ENCODE measurements at places on chromosomes 3 and 15.

DNA sequence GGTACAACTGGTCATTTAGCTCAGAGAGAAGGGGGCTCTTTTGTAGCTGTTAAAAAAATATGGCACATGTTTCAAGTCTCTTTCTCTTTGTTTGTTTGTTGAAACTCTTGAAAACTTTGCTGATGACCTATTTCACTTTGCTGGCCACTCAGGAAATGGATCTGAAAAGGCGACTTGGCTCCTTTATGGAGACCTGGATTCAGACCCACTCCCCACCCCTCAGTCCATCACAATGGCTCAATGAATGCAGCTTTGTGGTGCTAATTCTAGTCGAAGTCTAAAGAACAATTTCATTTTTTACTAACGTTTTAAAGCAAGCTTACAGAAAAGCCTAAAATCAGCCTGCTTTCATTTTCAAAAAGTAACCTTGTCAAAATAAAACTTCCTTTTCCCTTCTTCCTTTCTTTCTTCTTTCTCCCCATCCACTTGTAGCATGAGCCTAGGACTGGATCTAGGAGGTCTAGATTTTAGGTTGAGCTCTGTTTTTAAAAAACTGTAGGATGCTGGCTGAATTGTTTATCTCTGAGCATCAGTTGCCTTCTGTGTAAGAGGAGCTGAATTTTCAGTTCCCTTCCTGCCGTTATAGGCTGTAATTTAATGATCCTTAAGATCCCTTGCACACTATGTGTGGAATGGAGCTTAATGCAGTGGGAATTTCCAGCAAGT lies 165.5 kb upstream of the FEZF2 start:
- no peak for DNase-seq

DNA sequence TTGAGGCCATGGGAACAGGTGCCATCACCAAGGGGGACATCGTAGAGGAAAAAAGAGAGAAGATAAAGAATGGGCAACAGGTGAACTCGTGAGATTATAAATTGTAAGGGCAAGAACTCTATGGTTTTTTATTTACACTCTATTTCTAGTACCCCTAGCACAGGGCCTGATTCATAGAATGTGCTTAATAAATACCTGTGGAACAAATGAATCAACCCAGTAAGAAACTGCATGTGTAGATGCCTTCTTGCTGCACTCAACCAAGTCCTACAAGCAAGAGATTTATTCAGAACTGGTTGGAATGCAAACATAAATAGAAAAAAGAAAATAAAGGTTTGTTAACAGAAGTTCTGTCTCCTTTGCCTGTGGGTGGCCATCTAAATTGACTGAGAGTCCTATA lies 18.7 kb upstream of the KPNA1 start:
- no peak for DNase-seq

DNA sequence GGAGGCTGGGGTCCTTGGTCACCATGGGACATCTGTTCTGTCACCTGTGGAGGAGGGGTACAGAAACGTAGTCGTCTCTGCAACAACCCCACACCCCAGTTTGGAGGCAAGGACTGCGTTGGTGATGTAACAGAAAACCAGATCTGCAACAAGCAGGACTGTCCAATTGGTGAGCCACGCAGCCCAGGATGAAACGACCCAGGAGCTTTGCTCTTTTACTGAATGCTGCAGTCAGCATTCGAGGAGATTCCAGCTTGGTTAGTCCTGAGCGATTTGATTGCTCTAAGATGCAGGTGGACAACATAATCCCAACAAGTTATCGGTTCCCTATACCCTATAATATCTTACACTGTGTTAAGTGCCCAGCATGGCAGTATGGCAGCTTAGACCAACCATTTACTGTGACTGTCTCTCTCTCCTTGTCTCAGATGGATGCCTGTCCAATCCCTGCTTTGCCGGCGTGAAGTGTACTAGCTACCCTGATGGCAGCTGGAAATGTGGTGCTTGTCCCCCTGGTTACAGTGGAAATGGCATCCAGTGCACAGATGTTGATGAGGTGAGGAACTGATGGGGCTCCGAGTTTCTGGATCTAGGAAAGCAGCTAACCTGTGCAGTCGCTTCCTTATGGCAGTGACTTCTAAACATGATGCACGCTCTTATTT lies 7.8 kb downstream of the THBS1 start:
- no peak for DNase-seq

DNA sequence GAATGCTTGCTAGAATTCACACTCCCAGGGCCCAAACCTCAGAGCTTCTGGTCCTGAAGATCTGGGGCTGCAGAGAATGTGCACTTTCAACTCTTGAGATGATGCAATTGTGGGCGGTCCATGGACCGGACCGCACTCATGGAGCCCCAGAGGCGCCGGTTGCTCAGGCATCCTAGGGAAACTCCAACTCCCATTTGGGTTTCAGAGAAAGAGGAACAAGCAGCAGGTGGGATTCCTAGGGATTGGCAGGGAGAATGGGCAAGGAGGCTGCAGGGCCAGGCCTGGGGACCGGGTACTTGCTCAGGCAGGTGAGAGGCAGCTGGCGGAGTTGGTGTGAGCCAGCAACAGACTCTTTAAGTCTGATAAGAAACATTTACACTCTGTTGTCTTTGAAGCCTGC lies 3.5 kb downstream of the NOX5 start:
- no peak for DNase-seq

GRCh38 chr3:162933656-162934055 lies 1437.0 kb downstream of the OTOL1 start:
- DNase-seq, result no peak
